ENCODE measurements at places on chromosomes 16 and 17.

DNA sequence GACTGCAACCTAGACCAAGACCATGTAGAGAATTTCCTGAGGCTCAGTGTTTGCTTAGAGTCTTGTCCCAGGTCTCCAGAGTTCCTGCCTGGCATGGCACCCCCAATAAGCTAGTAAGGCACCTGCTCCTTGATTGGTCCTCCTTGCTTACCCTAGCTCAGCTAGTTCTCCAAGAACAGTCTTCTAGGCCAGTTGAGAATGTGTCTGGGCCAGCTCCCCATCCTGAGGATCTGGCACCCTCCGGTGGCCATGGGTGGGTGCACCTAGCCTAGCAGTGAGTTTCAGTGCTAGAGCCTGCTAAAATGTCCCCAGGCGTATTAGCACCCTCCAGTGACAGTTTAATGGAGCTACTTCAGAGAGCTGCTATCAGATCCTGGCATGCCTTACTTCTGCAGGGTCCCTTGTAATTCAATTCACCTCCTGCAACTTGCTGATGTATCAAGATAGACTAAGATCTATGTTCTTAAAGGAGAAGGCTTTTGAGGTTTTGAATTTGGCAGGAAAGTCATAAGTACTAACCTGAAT lies 44.4 kb upstream of the MED13 start:
- peak; percentile 84 for DNase-seq

- DNase-seq = no peak
These were observed 16.4 kb downstream of the KRT23 start for GRCh38 chr17:40921026-40921425.

- DNase-seq = no peak
These were observed 15.4 kb upstream of the TMEM220 start for GRCh38 chr17:10745231-10745630.

- no peak for DNase-seq
These were observed 23.8 kb downstream of the LCMT1 start for GRCh38 chr16:25135254-25135878.

- peak; percentile 70 for DNase-seq
These were observed 8.1 kb upstream of the EFCAB13 start for GRCh38 chr17:47315451-47316266.

DNA sequence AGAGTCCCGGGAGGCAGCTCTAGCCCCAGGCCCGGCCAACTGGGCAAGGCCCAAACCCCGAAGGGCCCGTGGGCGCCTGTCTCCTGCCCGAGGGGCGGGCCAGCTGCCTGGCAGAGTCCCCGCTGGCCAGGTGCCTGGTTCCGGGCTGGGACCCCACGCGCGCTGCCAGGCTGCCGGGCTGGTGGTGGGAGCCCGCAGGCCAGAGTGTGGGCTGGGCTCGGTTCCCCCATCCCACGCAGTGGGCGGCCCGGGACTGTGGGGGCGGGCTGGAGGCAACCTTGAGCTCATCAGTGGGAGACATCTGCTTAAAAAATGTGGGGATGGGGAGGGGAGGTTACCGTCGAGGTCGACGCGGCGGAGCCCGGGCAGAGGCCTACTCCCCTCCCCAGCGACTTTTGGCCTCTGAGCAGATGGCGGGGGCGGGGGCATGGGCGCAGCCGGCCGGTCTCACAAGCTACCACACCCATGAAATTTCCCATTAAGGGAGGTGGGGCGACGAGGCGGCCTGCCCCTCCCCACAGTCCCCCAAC lies 176.4 kb upstream of the GSE1 start:
- DNase-seq = no peak

- no peak for DNase-seq
These were observed 167.5 kb downstream of the UTP18 start for GRCh38 chr17:51427856-51428255.

GRCh38 chr17:31654936-31655335 lies 204.1 kb downstream of the COPRS start:
- no peak for DNase-seq

DNA sequence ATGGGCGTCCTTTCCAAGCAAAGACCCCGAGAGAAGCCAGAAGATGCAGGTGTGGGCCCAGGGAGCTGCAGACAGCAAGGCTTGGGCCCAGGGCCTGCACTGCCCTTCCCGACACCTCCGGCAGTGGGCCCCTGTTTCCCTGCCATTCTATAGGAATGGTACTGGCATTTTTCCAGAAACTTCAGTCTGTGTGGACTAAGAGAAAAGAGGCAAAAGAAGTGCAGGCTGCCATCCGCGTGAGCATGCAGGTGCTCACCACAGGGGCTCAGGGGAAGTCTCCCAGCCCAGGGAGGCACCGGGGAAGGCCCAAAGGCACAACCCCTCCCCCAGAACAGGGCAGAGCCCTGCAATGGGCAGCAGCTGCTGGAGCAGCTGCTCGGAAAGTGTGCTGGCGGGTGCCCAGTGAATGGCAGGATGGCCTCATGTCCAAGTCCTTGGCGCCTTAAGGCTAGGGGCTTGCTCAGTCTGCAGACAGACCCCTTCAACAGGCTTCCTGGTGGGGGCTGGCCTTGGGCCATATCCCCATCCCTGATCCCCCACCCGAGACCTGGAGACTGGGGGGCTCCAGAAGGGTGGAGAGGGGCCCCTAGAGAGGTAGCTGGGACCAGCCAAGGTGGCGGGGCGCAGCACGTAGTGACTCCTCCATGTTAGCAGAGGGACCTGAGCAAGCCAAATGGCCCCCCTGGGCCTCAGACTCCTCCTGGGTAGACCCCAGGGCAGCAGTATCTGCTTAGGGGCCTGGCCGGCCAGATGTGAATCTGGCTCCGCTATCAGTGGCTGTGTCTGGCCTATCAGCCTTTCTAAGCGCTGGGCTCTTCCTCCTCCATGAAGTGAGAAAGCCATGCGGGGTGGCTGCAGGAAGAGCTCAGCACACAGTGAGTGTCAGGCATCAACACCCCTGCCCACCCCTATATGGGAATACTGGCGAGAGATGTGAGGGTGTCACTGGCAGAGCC lies 6.7 kb upstream of the TPPP3 start:
- DNase-seq = no peak

GRCh38 chr16:29809850-29810698 lies 1.9 kb upstream of the PRRT2 start:
- no peak for DNase-seq

Measured in HEK293T (cell line).